NCI-H1417 treated with DMSO at 0.1 percent for 48 hours (cell line): ENCODE measurements at places on chromosomes 11 and 22.
A peak's percentile ranks its signal among the peaks of the same experiment; 100 is the strongest.

DNA sequence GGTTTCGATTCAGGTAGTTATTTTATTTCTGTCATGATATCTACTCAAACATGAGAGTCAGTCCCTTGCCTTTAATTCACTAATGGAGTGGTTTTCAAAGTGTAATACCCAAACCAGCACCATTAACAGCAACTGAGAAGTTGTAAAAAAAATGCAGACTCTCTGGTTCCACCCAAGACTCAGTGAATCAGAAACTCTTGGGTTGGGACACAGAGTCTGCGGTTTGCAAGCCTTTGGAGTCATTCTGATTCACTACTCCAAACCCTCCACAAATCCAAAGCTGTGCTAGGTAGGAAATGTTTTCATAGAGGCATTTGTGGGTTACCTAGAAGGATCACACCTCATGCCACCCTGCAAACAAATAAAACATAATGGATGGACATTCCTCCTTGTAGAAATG, 340.1 kb downstream of the NTM start:
- no peak for DNase-seq

- DNase-seq = no peak
Measured at GRCh38 chr11:45158210-45158731, 11.8 kb downstream of the PRDM11 start.

DNA sequence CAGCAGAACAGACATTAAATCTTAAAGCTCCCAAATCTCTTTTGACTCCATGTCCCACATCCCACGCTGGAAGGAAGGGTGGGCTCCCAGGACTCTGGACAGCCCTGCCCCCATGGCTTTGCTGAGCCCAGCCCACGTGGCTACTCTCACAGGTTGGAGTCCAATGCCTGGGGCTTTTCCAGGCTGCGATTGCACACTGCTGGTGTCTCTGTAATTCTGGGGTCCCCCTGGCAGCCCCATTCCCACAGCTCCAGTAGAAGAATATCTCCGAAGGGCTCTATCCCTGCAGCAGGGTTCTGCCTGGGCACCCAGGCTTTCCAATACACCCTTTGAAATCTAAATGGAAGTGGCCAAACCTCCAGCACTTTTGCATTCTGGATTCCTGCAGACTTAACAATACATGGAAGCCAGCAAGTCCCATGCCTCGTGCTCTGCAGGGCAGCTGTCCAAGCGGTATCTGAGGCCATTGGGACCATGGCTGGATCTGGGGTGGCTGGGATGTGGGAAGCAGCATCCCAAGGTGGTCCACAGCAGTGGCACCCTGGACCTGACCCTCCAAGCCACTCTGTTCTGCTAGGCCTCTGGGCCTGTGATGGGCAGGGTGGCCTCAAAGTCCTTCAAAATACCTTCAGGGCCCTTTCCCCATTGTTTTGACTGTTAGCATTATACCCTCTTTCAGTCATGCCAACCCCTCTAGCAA, 47.9 kb upstream of the TH start:
- DNase-seq = no peak

- DNase-seq = no peak
Measured at GRCh38 chr11:1834779-1835670, at the start of gene SYT8. SYT8 (plus strand) TSS chr11:1834990; CDS start chr11:1835106, 116 bp downstream.

DNA sequence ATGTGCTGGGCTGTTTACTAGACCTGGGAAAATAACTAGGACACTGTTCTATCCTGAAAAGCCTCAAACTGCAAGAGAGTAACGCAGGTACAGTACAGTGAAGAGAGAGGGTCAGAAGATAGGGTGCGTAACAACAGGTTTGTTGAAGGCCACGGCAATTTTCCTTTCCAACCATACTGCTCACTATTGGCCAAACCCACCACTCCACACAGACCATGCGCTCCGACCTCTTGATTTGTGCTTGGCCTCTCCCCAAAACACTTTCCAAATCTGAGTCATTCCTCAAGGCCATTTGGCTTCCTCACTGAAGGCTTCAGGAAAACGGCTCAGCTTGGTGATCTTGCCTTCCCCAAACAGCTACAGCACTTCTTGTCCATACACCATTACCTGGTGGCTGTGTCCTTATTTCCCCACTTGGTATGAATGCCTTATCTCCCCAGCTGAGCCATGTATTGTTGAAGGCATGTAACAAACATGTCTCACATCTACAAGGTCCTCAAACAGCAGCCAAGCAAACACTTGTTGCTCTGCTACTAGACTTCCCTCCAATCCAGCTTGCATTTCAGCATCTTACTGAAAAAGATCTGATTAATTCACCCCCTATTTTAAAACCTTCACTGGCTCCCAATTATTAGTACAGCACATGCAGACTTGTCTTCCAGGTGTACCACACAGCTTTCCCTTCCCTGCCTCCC, 40.9 kb downstream of the TCF20 start:
- no peak for DNase-seq

DNA sequence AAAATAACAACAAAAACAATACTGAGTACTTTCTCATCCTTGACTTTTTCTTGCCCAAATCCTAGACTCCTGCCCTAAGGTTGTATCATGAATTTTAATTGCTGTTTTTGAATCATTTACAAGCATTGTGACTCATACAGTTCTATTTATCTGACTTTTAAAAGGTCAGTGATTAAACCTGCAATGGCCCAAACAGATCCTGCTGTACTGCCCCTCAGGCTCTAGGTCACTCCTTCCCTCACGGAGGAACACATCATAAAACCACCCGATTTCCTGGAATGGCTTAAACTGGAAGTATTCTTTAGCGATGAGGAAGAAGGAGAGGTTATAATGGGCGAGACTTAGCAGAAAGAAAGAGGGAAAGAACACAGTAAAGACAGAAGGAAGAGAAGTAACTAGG, 12.3 kb downstream of the ARFGAP3 start:
- DNase-seq = no peak

DNA sequence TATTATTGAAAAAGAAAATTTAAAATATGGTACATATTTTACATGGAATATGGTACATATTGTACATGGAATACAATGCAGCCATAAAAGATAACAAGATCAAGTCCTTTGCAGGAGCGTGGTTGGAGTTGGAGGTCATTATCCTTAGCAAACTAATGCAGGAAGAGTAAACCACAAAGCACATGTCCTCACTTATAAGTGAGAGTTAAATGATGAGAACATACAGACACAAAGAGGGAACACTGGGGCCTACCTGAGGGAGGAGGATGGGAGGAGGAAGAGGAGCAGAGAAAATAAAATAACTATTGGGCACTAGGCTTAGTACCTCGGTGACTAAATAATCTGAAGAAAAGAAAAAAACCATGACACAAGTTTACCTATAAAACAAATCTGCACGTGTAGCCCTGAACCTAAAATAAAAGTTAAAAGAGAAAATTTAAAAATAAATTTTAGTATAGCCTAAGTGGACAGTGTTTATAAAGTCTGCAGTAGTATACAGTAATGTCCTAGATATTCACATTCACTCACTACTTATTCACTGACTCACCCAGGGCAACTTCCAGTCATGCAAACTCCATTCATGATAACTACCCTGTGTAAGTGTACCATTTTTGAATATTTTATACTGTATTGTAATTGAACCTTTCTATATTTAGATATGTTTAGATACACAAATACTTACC, 204.4 kb downstream of the FAM76B start:
- DNase-seq = no peak

GRCh38 chr22:47034076-47034808, 271.8 kb downstream of the TBC1D22A start:
- DNase-seq = no peak

DNA sequence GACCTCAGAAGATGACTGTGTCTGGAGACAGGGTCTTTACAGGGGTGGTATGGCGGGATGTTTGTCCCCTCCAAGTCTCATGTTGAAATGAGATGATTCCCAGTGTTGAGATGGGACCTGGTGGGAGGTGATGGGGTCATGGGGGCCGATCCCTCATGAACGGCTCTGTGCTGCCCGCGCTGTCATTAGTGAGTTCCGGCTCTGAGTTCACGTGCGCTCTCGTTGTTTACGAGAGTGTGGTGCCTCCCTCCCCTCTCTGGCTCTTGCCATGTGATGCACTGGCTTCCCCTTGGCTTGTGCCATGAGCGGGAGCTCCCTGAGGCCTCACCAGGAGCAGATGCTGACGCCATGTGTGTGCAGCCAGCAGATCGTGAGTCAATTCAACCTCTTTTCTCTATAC, 830.8 kb downstream of the TBC1D22A start:
- no peak for DNase-seq

DNA sequence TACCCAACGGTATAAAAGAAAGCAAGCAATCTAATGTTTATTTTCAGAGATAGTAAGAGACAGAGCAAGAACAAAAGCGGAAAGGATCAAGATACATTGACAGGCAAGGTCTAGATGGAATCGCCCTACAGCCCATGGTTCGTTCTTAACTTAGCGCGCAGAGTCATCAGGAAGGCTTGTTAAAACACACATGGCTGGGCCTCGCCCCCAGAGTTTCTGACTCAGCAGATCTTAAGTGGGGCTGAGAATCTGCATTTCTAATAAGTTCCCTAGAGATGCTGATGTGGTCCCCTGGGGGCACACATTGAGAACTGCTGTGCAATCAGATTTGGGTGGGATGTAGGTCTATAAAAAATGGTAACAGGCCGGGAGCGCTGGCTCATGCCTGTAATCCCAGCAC, 35.8 kb upstream of the CHRM4 start:
- no peak for DNase-seq

GRCh38 chr11:96091476-96091875, 167.6 kb upstream of the MTMR2 start:
- DNase-seq = no peak

GRCh38 chr11:123357990-123358827, 71.9 kb upstream of the GRAMD1B start:
- peak; percentile 26 for DNase-seq

- no peak for DNase-seq
Measured at GRCh38 chr11:117610045-117610444, 187.0 kb downstream of the DSCAML1 start.

DNA sequence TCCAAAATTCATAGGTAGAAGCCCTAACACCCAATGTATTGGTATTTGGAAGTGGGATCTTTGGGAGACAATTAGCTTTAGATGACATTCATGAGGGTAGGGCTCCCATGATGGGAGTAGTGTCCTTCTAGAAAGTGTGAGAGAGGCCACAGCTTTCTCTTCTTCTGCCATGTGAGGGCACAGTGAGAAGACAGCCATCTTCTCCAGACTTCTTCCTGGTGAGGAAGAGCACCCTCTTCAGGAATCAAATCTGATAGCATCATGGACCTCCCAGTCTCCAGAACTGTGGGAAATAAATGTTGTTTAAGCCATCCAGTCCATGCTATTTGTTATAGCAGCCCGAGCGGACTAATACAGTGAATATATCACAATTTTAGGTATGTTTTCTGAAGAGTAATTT, 96.9 kb downstream of the CNTN5 start:
- DNase-seq = no peak

DNA sequence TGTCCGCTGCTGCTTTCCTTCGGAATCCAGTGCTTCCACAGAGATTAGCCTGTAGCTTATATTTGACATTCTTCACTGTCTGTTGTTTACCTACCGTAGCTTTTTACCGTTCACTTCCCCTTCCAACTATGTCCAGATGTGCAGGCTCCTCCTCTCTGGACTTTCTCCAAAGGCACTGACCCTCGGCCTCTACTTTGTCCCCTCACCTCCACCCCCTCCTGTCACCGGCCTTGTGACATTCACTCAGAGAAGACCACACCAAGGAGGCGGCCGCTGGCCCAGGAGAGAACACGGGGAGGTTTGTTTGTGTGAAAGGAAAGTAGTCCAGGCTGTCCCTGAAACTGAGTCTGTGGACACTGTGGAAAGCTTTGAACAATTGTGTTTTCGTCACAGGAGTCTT, 15.4 kb upstream of the ST14 start:
- DNase-seq = no peak
